Right ventricle myocardium inferior (tissue), 1 donor: ENCODE measurements at places on chromosomes 16 and 17.

GRCh38 chr16:12182212-12182611 lies 205.7 kb downstream of the SNX29 start:
- no peak for DNase-seq

DNA sequence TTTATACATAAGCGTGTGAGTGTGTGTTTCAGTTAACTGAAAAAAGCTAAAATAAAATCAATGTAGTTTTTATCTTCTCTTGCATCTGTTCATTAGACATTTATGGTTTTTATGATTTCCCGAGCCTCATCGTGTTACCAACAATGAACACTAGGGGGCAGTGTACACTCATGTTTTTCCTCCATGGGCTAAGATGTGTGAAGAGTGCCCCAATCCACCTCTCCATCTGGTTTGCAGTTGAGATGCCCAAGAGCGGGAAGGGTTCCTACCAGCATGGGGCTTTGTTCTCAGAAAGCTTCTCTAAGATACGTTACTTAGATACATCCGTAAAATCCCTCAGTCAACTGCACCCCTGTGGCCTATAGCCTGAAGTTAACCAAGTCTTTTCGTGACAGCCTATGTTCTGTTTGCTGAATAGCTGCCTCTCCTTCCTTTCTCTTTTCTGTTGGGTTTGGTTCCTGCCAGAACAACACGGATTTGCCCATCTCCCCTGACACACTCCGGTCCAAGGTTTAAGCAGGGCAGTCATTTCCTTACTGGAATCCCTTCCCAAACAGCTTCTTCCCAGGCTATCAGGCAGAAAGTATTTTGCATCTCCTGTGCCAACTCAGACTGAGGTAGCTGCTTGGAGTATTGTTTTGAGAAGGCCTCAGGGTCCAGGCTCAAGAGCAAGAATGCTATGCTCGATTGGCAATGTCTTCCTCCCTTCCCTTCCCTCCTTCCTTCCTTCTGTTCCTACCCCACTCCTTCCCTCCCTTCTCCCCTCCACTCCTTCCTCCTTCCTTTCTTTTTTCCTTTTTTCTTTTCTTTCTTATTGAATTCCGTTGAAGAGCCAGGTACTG lies 12.9 kb upstream of the ELAC2 start:
- no peak for DNase-seq

- DNase-seq, result no peak
Observed at GRCh38 chr16:50479771-50480170, 68.4 kb upstream of the NKD1 start.

DNA sequence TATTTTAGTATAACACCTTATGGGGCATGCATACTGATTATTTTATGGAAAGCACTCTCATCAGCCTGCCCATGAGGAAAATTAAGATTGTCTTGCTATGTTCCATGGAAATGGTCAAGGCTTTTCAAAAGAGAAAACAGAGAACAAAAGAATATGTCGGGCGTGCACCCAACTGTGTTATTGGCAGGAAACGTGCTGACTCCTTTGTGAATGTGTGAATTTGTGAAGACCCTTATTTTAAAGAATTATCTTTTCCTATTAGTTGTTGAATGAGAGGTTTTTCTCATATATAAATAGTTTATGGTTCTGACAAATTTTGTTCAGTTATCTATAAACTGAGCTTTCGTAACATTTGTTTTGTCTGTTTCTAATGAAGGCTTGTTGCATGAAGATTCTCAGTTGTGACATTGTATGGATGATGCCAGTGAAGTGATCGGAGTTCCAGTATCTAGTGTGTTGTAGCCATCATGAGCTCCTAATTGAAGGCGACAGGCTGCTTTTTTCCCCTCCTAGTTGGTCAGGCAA lies 180.0 kb downstream of the BCAS3 start:
- no peak for DNase-seq

- peak; percentile 69 for DNase-seq
Observed at GRCh38 chr17:39231591-39232551, 6.1 kb upstream of the STAC2 start.

DNA sequence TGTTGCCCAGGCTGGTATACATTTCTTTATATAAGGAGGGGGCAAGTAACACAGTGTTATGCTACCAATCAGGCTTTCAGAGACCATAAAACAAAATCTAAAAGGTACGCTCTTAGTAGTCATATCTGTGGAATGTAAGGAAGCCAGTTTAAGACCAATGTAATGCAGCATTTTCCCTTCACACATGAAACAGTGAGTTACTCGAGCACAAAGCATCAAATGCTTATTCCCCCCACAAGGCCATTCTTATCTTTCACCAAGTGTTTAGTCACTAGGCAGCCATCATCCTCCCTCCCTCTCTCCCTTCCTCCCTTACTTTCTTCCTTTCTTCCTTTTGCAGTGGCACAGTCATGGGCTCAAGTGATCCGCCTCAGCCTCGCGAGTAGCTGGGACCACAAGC lies 12.8 kb downstream of the HMOX2 start:
- DNase-seq, result no peak

DNA sequence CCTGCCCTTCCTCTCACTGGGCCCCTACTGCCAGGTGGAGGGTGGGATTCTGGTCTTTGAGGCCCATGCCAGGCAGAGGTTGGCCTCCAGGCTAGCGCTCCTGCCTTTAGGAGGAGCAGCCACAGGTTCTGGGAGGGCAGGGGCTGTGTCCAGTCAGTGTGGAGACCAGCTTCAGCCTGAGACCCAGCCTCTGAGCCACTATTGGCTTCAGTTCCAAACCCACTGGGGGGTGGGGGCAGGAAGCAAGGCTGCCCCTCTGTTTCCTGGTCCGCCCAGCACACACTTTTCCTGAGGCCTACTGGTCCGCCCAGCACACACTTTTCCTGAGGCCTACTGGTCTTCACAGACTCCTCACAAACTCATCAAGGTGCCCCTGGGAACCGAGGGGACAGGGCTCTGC lies 16.4 kb downstream of the SLC5A10 start:
- no peak for DNase-seq

GRCh38 chr17:64223283-64223682 lies 39.8 kb downstream of the TEX2 start:
- DNase-seq, result no peak

- peak; percentile 56 for DNase-seq
Observed at GRCh38 chr17:63931981-63932561, at the start of gene CD79B. Gene CD79B (minus strand): TSS chr17:63932331. CDS start chr17:63932261, 70 bp downstream.

GRCh38 chr16:55250701-55251100 lies 73.3 kb upstream of the IRX6 start:
- no peak for DNase-seq

DNA sequence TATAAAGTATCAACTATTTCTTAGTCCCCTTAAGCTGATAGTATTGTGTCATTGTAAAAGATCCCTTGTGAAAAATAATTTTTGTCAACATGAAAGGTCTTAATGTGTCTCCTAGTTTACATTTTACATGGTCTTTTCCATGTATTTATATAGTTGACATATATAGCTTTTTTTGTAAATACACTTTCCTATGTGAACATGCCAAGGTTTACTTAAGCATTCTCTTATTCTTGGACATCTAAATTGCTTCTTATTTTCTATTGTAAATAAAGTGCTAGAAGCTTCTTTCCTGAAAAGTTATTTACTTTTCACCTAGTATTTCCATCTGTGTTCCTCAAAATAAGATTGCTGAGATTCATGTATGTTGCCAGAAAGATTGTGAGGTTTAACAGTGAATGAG lies 29.3 kb downstream of the TENT4B start:
- no peak for DNase-seq

GRCh38 chr17:56707312-56708219 lies 114.1 kb downstream of the NOG start:
- DNase-seq, result no peak

- DNase-seq, result no peak
Observed at GRCh38 chr17:78779850-78780249, 2.2 kb downstream of the CYTH1 start.

- no peak for DNase-seq
Observed at GRCh38 chr16:75203096-75203495, 3.9 kb downstream of the CTRB2 start.

DNA sequence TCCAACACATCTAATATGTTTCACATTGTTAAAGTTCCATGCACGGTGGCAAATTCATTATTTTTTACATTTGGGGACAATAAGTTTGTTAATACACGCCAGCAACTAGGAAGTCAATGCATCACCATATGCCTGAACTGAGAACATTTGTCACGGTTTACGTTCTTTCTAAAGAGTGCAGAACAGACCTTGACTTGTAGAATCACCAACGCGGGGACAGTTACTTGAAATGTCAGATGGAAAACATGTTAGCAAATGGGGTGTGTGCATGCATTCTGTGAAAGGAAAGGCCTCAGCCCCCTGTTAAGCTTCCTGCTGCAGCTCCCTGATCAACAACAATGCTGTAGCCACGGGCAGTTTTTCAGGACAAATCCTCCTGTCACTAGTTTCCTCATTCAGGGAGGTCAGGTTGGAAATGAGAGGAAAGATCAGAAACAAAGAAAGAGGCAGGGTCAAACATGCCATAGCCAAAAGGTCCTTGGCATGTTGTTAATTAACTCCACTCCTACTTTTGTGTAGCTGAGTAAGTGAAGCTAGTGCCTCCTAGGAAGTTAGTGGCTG lies 18.4 kb downstream of the SMIM36 start:
- DNase-seq, result no peak

- no peak for DNase-seq
Observed at GRCh38 chr17:71550675-71551074, 570.1 kb upstream of the SOX9 start.

DNA sequence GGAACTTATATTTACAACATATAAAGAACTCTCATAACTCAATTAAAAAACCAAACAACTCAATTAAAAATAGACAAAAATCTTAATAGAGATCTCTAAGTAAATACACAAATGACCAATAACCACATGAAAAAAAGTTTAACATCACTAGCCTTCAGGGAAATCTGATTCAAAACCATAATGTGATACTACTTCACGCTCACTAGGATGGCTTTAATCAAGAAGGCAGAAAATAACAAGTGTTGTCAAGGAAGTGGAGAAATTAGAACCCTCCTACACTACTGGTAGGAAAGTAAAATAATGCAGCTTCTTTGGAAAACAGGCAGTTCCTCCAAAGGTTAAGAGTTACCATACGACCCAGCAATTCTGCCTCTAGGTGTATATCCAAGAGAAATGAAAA lies 8.4 kb downstream of the PHF12 start:
- DNase-seq, result no peak

DNA sequence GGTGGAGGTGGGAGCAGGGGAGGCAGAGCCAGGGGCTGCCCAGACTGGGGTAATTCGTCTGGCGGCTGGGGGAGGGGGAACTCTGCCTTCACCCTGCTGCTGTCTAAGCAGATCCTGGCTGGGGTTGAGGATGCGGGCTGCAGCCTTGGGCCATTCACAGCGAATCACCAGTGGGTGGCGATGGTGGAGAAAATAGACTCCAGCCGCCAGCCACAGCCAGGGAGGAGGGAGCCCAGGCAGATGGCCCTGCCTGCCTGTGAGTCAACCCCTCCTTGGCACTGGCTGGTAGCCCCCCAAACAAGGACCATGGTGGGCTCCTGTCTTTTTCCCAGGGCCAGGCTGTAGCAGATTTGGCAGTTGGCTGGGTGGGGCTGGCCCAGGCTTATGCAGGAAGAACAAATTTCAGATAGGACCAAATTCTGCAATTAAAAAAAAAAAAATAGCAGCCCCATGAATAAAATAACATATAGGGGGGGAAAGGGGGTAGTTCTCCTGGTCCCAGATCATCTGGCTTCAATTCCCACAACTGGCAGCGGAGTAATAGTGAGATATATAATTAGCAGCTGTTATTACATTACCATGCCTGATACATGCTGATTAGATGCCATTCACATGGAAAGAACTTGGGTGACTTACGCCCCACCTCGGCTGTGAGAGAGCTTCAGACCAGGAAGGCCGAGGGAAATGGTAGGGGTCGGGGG lies 41.5 kb upstream of the CDH5 start:
- DNase-seq, result no peak

DNA sequence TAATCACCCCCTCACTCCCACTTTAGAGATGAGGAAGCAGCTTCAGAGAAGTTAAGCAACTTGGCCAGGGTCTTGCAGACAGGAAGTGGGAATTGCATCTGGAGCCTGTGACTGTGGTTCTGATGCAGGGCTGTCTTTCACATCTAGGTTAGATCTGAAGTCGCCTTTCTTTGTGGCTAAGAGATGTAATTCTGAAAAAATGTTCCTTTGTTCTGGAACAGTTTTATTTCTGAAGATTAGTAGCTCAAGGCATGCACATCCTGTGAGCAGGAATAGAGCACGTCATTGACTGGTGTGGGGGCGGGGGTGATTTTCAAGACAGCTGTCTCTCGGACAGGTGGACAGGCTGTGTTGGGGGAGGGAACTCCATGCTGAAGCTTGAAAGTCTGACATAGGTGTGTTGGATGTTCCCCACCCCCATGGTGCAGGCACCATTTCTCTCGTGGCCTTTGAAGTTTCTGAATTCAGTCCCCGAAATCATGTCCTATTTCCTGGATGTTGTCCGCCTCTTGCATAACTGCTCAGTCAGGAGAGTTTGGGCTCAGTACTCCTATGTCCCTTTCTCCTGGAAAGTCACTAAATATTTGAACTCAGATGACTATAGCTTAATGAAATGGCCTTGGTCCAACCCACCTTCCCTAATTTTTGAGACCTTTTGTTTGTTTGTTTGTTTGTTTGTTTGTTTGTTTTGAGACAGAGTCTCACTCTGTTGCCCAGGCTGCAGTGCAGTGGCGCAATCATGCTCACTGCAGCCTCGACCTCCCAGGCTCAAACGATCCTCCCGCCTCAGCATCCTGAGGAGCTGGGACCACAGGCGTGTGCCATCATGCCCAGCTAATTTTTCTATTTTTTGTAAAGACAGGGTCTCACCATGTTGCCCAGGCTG lies 21.0 kb upstream of the HERPUD1 start:
- DNase-seq, result no peak

- DNase-seq, result no peak
Observed at GRCh38 chr17:18025241-18025944, 13.6 kb downstream of the ATPAF2 start.

DNA sequence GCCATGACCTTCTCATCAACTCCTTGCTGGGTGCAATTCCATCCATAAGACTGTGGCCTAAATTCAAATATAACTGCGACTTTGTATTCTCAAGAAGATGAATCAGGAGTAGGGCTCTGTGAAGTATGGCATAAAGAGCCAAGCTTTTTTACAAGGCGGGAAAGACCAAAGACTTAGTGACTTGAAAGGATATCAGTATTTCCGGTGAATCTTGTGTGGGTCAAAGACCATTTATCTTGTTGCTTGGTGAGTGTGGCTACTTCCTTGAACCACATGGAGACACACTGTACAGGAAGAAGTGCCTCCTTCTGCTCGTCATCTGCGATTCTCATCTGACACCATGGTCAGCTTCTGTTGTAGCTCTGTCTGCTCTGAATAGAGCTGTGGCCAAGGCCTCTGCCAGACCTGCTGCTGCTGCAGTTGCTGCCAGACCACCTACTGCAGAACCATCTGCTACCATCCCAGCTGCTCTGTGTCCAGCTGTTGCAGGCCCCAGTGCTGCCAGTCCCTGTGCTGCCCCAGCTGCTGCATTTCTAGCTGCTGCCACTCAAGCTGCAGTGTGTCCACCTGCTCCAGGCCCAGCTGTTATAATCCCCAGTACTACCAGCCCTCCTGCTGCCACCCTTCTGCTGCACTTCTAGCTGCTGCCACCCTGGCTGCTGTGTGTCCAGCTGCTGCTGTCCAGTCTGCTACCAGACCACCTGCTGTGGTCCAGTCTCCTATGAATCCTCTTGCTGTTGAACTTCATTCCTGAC lies 6.1 kb upstream of the KRTAP2-4 start:
- DNase-seq, result no peak
